ENCODE measurements at places on chromosomes 6 and 20.

- DNase-seq: no peak
Measured at GRCh38 chr6:21340573-21340972, 253.0 kb upstream of the SOX4 start.

DNA sequence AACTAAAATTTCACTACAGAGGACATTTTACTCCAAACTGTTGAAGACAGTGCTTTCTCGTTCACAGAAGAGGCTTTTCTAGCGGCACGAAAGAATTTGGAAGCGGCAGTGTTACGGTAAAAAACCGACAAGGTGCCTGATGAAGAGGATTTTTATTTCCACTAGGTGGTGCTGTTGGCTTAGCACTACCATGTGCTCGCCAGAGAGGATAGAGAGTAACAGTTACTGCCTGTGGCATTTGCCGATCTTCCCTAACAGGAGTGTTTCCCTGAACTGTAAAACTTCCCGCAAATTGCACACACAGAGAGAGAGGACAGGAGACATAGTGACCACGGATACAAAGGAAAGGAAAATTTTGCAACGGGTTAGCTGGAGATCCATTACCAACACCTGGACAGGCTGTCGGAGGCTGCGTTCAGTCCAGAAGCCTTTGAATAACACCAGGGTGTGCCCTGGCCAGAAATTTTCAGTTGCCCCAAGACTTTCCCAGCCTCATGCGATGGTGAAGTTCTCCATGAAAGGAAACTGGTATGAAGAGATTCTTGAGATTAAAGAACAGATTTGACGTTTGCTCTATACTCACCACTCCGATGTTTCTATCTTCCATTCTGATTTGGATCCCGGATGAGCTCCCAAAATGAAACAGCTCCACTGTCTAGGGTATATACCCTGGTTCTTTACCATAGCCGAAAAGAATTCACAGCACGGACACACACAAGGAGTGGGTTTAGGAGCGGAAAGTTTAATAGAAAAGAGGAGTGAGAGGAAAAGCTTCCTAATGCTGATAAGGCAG, 48.1 kb downstream of the HLA-DPB1 start:
- DNase-seq: no peak

GRCh38 chr6:116530436-116530835, 15.0 kb downstream of the TRAPPC3L start:
- peak; percentile 67 for DNase-seq

DNA sequence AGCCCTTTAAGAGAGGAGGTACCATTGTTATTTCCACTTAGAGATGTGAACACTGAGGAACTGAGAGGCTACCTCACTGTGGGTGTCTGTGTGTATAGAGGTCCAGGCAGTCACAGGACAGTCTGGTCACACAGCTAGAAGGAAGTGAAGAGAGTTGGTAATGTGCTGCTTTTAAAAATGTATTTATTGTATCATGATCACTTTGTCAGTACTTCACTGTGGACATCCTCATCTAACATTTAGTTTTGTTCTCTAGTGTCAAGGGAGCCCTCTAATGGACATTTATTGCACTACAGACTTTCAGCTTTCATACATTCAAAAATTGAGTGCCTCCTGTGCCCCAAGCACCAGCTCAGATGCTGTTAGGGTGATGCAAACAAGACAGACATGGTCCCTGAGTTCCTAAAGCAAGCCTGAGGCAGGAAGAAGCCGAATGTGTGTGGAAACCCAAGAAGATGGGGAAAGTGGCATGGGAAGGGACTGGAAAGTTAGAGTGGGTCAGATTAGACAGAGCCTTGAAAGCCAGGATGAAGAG, 123.0 kb downstream of the SLC16A10 start:
- peak; percentile 4 for DNase-seq

DNA sequence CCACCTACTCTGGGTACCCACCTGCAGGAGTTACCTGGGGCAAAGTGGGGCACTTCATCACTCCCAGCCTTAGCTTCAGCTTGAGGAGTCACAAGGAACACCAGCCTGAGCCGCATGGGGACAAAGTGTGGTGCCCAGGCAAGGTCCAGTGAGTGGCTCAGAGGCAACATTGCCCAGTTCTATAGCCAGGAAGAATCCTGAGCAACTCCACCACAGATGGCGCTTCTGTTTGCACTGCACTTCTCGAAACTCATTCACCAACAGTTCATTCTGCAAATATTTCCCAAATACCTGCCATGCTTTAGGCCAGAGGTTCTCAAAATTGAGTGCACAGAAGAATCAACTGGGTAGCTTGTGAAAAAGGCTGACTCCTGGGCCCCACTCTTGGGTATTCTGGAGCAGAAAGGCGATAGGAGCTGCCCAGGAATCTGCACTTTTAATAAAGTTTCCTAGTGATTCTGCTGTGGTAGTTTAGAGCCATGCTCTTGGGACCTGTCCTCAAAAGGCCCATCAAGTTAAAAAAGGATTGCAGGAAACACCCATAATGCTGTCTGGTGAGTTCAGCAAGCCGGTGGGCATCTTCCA, 83.1 kb downstream of the VEGFA start:
- DNase-seq: no peak

DNA sequence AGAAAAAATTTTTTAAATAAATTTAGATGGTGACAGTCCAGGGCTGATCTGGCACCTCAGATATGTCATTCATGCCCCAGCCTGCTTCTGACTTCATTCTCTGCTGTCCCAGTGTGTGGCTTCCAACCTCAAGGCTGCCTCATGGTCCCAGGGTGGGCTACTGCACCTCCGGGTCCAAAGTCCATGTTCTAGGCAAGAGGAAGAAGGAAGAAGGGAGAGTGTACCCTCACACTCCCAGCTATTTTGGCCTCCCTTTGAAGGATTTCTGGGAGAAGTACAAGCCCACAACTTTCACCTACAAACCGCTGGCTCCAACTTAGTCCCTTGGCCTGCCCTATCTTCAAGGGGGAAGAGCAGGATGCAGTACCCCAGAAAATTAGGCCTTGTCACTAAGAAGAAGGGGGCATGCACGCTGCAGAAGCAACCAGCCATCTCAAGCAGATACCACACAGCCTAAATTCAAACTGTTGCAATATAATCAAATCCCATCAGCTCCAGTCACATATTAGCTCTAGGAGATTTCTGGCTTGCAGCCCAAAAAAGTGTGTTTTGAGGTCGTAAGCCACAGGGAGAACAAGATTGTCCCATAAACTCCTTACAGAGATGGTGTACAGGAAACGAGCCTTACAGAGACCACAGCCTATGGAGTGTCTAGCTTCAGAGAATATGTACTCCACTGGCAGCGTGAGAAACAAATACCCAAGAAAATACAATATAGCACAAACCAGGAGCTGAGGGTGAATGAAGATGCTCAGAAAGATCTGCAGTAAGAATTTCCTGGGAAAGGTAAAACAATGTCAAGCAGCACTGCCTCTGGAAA, 906 bp upstream of the BTN3A2 start:
- no peak for DNase-seq

Data from NCI-H1417 treated with DMSO at 0.1 percent for 48 hours (cell line).